ENCODE measurements at places on chromosomes 7 and 10.
A peak's percentile ranks its signal among the peaks of the same experiment; 100 is the strongest.

GRCh38 chr10:52313933-52314821, at the start of gene DKK1:
TSS of gene DKK1 (plus strand) at chr10:52314281. CDS start at chr10:52314435, 154 bp downstream.
- DNase-seq = peak; percentile 76

DNA sequence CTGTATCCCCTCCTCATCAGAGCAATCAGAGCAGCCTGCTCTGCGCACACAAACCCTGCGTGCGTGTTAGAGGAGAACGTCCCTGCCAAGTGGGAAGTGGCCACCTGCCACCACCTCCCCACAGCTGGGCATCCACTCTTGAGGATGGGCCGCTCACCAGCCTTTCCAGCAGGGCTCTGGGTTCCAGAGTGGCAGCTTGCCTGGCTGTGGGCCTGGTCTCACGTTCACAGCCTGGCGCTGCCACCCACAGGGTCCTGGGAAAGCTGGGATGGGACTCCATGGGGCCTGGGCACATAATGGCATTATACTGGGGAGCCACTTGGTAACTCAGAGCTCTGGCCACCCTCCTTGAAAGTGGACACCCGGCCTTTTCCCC, 151.1 kb upstream of the PPP2R2D start:
- no peak for DNase-seq

- peak; percentile 85 for DNase-seq
Observed at GRCh38 chr7:82443547-82444219, at the start of gene CACNA2D1. TSS of gene CACNA2D1 (minus strand) at chr7:82443777.

- DNase-seq = no peak
Observed at GRCh38 chr10:25896421-25896820, 37.6 kb upstream of the MYO3A start.

DNA sequence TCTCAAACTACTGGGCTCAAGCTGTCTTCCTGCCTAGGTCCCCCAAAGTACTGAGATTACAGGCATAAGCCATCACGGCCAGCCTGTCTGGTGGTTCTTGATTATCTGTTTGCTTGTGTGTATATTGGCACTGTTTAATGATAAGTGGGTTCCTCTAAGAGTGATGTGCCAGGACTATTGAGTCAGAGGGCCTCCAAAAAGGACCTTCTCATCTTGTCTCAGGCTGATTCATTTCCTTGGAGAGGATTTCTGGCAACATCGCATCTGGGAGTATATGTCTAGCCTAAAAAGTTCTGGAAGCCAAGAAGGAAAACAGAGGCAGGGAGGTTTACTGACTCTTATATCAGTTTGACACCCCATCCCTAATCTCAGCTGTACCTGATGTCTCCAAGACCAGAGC, 27.1 kb upstream of the AKAP9 start:
- peak; percentile 33 for DNase-seq

- peak; percentile 29 for DNase-seq
Observed at GRCh38 chr7:103988468-103989199, 824 bp downstream of the RELN start.

Data from hepatic stellate cell (primary cell).